T-cell (primary cell): ENCODE measurements at places on chromosomes 16 and 17.

- DNase-seq, result no peak
Measured at GRCh38 chr16:25165284-25165683, 51.5 kb upstream of the AQP8 start.

- DNase-seq, result no peak
Measured at GRCh38 chr16:77974883-77975282, 47.5 kb upstream of the CLEC3A start.

- DNase-seq, result no peak
Measured at GRCh38 chr17:67283731-67284516, 38.9 kb upstream of the HELZ start.

- DNase-seq, result no peak
Measured at GRCh38 chr17:42130310-42130936, 7.8 kb downstream of the HSPB9 start.

DNA sequence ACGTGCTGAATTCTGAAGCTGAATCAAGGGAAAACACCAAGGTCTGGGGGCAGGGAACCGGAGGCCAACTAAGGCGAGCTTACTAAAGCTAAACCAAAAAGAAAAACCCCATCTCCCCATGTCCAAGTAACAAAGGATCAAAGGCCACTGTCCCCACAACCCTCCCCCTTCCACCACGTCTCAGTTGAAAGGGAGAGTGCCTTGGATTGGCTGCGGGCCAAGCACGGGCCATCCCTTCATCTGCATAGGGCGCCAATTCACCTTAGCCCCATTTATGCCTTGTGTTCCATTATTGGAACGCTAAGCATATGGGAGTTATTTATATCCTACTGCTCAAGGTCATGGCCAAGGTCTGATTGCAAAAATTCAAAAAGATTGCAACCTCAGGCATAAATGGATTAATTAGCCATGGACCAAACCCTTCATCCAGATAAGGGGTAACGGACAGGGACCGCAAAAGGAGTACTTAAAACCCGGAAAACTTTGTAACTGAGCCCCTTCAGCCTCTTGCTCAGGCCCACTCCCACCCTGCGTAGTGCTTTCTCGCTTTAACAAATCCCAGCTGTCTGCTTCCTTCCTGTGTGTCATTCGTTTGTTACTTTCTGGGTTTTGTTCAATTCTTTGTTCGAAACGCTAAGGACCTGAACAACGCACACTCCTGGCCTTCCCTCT, 740 bp upstream of the ATP6V0D1 start:
- DNase-seq, result no peak

DNA sequence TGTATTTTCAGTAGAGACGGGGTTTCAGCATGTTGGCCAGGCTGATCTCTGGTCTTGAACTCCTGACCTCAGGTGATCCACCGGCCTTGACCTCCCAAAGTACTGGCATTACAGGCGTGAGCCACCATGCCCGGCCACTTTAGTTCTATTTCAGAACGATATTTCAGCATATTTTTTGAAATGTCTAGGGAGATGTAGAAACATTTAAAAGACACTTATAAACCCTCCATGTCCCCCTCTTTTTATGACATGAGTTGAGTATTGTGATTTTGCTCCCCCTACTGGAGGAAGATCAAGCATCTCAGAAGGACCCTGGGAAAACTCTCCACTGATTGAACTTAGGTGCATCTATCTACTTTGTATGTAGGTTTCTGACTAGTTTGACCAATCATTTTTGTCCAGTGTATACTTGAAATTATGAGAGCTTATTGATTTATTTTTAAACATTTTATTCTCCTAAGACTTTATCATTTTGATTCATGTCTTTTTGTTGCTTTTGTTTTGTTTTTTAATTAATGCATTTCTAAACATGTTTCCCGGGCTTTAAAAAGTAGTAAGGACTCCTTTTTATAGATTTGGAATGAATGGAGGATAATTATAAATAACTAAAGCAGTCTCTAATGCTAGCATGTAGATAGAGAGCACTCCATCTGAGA, 105.1 kb downstream of the CHD9 start:
- no peak for DNase-seq

DNA sequence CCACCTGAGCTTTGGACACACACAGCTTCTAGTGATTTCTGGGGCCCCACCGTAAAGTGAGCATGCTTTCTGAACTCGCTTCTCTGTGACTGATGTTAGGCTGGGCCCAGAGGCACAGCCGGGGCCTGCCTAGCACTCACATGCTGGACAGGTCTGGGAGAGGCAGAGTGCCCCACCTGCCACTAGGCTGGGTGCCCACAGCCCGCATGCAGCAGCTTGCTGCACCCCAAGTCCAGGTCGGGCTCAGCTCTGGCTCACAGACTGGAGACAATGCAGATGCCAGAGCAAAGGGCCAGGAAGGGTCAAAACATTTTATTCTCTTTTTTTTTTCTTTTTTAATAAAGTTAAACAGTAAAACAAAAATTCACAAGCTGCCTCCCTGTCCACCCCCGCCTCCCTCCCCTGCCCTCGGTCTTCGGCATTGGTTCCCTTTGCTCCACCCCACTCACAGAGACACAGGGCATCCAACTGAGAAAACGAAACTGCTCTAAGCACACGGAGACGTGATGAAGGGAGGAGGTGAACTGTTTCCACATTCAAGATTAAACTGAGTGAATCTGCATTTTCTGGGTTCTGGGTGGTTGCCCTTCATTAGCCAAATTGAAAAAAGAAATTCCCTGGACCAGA, 9.7 kb downstream of the CNP start:
- no peak for DNase-seq

DNA sequence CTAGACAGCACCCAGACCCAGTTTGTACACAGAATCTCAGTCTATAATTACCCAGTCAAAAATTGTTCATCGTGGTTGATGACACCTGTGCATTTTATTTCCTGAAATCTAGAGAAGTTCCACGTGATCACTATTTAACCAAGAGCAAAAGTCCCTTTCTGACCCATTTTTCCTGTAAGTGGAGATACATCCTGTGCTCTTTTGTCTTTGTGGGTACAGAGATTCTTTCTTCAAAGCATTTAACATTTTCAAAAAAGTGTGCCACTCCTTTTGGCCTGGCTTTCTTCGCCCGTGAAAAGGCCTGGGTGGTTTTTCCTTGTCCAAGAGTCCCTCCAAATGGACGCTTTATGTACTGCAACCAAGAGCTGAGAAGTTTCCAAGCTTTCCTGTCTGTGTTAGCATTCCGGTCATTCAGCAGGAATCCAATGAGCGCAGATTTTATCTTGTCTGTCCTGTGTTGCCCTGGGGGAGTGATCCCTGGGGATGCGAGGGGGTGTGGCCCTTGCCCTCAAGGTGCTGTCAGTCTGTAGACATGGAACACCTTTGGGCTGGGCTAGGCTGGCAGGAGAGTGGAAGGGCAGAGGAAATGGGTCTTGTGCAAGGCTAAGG, 161.1 kb upstream of the CACNG5 start:
- peak; percentile 36 for DNase-seq

DNA sequence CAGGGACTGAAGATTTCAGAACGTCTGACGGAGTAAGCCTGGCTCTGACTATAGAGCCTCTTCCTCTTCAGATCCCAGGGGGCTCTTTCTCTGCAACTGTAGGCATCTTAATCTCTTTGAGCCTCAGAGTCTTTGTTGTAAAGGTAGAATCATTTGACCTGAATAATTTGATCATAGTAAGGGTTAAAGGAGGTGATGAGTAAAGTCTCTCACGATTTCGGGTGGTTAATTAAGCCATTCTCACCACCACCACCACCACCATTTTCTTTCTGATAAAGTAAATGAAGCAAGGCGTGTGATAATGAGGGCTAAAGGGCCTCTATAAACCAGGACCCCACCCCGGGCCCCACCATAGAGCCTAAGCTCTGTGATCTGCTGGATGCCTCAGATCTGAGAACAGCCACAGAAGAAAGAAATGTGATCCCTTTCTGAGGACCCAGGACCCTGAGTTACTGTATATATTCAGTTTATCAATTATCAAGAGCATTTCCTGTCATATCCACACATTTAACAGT, 33.0 kb upstream of the ADAMTS18 start:
- DNase-seq, result no peak

DNA sequence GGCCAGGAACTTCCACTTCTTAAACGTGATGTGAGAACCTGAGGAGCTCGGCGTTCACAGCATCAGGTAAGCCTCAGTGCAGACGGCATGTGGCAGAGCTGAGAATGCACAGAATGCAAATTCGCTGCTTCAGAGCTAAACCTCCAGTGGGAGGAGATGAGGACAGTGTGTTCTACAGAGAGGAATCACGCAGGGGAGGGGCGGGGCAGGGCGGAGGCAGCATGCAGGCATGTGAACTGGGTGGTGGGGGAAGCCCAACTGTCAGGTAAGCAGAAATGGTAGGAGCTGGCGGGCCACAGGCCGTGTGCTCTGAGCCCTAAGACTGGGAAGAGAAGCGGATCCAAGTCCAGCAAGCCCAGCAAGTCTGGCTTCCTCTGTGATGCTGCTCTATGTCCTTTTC, 94.7 kb downstream of the ZNF778 start:
- DNase-seq, result no peak

- DNase-seq, result no peak
Measured at GRCh38 chr16:87172632-87173031, 144.6 kb downstream of the C16orf95 start.

DNA sequence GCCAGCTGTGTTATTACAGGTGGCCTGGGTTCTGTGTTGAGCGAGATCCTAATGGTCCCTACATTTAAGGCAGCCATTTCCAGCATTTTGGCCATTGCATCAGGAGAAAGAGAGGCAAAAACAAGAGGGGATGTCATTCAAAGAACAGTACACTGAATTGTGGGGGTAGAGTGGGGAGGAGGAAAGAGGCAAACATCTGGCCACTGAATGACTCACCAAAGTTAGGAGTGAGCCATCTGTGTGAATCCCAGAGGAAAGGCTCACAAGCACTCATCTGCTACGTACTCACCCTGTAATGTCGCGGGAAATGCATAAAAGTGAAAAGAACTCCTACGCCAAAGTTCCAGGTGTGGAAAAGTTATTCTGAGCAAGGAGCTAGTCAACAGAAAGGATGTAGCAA, 16.7 kb downstream of the KRABD2 start:
- no peak for DNase-seq

- DNase-seq, result no peak
Measured at GRCh38 chr17:75130059-75130631, 1.4 kb downstream of the NT5C start.

DNA sequence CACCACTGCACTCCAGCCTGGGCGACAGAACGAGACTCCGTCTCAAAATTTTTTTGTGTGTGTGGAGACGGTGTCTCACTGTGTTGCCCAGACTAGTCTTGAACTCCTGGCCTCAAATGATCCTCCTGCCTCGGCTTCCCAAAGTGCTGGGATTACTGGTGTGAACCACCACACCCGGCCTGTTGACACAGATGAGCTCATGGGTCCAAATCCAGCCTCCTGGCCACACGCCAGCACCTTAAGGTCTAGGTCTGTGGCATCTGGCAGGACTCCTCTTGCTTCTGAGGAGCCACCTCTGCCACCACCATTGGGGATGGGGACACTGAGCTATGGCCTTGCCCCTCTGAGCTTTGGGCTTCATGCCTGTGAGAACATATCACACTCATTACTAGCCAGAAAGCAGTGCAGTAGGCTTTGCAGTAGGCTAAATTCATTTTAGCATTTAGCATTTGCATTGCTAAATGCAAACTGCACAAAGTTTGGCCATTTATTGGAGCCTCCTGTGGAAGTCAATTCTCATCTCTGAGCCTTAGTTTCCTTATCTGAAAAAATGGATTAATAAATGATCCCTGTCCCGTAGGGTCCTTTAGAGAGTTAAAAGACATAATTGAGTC, 5.5 kb upstream of the CDIPT start:
- DNase-seq, result no peak
